ENCODE measurements at places on chromosomes 4 and X. TPM values are rescaled to one million over a fixed set of nuclear protein-coding genes. Genes with fewer than 3 reads are reported as not detected.

Gene MAGEA11
- total RNA-seq, result not detected

Gene MAD2L1
- 69.2 TPM for total RNA-seq

DNA sequence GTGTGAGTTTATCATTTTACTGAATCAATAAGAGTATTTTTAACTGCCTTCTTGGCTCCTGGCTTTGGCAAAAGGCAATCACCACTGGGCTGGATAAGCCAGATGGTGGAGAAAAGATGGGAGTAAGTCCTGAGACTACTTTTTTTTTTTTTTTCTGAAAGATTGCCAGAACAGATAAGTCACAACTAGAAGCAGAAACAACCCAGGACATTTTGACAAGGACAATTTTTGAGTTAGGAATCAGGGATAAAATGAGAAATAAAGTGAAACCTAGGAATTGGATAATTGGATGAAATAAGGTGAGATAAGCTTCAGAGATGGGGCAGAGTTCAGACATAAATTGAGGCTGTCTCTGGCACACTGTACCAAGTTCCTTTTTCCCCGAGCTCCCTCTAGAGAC, 471.0 kb downstream of the KLHL13 start:
- H3K36me3 ChIP-seq, result no peaks in the 10 kb centered on the region
- H3K27ac ChIP-seq, result no peak overlapping the region
- no peaks in the 10 kb centered on the region for H3K4me1 ChIP-seq
- H3K27me3 ChIP-seq, result no peaks in the 10 kb centered on the region
- H3K4me3 ChIP-seq, result no peak overlapping the region
- no peak for DNase-seq

- no peaks in the 10 kb centered on the region for H3K27me3 ChIP-seq
- DNase-seq, result no peak
- no peaks in the 10 kb centered on the region for H3K36me3 ChIP-seq
- H3K4me1 ChIP-seq, result no peaks in the 10 kb centered on the region
- H3K4me3 ChIP-seq, result no peak overlapping the region
- H3K27ac ChIP-seq, result no peak overlapping the region
These were observed 60.6 kb downstream of the GABRA2 start for GRCh38 chr4:46329118-46329976.

GRCh38 chrX:14913241-14913640, 40.0 kb downstream of the MOSPD2 start:
- H3K4me3 ChIP-seq, result no peak overlapping the region
- peaks cover 29% of the 10 kb centered on the region for H3K36me3 ChIP-seq
- H3K27ac ChIP-seq, result peak overlapping the region; percentile 27
- DNase-seq, result no peak

- no peak overlapping the region for H3K4me3 ChIP-seq
- H3K36me3 ChIP-seq, result peaks cover 2% of the 10 kb centered on the region
- DNase-seq, result peak; percentile 72
- no peak overlapping the region for H3K27ac ChIP-seq
These were observed 89.8 kb downstream of the PDGFRA start for GRCh38 chr4:54318904-54319303.

Measured in activated CD4-positive, alpha-beta T cell treated with anti-CD3 and anti-CD28 coated beads, Interleukin-2, amount 10 ng/mL, durations not matched to agents 24 days and 14 days (primary cell).